ENCODE measurements at places on chromosomes 5 and 9.

DNA sequence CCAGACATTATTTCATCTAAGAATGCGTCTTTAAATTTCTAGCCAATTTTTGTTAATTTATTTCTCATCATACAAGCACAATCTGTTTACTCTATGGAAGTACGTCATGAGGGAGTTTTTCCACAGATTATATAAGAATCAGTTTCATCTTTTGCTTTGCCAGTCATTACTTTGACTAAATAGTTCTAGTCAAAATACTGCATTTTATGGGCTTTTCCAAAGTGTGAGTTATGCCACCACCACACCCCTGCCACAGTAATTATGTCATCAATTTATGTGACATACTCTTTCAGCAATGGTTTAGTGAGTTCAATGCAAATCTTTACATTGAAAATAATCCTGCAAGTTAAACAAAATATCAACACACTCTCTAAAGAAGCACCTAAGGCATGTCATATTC lies 2.0 kb downstream of the RIMOC1 start:
- no peak for DNase-seq

DNA sequence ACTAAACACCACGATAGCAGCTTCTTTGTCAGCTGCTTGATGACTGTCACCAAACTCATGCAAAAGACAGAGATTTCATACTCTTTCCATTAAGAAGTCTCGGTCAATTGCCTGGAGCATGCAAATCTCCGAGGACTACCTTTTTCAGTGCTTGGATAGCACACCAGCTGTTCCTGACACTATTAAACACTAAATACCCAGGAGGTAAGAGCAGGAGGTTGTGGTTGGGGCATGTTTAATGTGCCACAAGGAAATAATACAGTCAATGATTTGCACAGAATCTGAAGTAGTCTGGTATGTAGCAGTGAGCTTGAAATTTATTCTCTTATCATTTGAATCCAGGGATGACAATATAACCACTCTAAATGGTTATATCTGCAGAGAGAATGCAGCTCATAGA lies 996.2 kb downstream of the CDH12 start:
- DNase-seq: no peak

DNA sequence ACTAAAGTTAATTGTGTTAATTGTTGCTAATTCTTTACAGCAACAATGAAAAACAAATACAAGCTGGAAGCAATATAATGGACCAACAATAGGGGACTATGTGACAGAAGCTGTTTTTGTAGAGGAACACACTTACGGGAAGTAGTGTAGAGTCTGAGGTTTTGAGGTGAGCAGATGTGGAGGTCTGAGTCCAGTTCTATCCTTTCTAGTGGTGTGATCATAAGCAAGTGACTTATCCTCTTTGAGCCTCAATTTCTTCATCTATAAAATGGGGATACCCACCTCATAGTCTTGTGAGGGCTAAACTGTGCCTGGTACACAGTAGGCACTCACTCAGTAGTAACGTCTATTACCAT lies 28.3 kb downstream of the ALG2 start:
- no peak for DNase-seq

- no peak for DNase-seq
These were observed 92.8 kb upstream of the SLC44A1 start for GRCh38 chr9:105151686-105151995.

GRCh38 chr9:79974806-79975422 lies 403.1 kb downstream of the TLE4 start:
- no peak for DNase-seq

- no peak for DNase-seq
These were observed 197.9 kb downstream of the EPB41L4A start for GRCh38 chr5:112221128-112221527.

GRCh38 chr5:27312291-27312893 lies 274.0 kb upstream of the CDH9 start:
- DNase-seq: no peak

DNA sequence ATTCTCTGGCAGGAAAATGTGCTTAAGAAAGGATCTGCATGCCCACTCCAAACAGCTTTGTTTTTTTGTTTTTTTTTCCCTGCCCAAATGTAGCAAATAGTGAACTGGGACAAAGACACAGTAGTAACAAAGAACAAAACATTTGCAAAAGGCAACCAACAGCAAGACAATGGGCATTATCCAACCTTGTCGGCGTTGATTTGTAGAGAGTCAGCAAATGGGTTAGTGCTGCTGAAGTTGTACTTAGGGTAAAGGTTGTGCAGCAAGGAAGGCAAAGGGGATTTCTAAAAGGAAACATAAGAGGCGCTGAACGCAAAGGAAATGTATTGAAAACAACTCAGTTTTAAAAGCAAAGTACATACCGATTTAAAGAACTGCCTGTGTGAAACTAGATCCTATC lies 136.2 kb downstream of the MPDZ start:
- no peak for DNase-seq

DNA sequence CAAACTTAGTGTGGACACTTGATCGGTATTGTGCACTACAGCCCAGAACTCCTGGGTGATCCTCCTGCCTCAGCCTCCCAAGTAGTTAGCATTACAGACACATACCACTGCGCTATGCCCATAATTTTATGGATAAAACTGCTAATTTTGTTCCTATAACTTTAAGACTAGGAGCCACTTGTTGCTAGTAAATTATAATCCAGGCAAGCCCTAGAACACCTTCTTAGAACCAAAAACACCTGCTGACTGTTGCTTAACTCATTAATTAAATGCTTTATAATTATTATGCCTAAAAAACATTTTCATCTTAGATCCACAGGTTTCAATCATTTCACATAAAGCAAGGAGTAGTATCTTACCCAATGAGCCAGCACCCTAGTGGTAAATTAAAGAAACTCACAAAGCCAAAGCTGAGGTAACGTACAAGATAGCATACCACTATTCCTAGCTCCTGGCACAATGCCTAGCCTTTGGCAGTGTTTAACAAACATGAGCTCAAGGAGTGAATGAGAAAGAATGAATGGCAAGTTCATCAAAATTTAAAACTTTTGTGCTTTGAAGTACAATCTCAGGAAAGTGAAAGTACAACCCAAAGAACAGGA lies 5.4 kb downstream of the MRPS27 start:
- no peak for DNase-seq

- no peak for DNase-seq
These were observed 163.9 kb upstream of the DMRT1 start for GRCh38 chr9:677461-678097.

Data from activated T-cell treated with anti-CD3 and anti-CD28 coated beads for 4 hours (primary cell).